AG04450 (cell line): ENCODE measurements at places on chromosomes 12 and 14.

DNA sequence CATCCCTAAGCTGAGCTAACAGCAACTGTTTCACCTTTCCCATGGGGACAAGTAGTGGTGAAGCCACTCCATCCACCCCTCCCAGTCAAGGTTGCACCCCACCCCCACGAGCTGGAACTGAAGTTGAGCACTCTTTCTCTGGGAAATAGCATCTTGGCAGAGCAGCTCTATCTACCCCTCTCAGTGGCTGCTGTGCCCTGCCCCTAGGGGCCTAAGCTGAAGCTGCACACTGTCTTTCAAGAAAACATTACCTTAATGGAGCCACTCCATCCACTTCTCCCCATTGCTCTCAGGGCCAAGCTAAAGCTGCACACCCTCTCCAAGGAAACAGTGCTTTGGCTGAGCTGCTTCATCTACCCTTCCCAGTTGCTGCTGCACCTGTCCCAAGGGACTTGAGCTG lies 170.6 kb upstream of the CCDC196 start:
- DNase-seq = no peak

DNA sequence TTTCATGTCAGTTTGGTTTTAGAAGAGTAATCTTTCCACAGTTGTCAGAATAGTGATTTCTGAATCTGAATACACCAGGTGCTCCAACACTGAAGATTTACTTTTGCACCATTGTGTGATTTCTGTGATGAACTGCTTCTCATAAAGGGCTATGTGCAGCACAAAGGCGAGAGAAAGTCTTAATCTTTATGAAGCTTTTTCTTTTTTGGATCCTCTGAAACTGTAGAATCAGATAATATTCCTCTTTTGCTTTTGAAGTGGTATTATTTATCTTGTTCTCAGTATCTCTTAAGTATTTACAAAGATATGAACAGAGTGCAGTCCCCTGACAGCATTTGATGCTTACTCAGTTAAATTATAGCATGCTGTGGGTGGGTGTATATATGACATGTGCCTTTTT lies 207.8 kb downstream of the NAV3 start:
- no peak for DNase-seq

GRCh38 chr14:75825147-75825592 lies 156.6 kb downstream of the TGFB3 start:
- DNase-seq = no peak

- peak; percentile 52 for DNase-seq
These were observed 25.1 kb downstream of the PRKAB1 start for GRCh38 chr12:119692997-119693396.

GRCh38 chr12:39587225-39587624 lies 32.4 kb downstream of the ABCD2 start:
- no peak for DNase-seq

- DNase-seq = no peak
These were observed 90.2 kb upstream of the SLC38A2 start for GRCh38 chr12:46462641-46463355.

DNA sequence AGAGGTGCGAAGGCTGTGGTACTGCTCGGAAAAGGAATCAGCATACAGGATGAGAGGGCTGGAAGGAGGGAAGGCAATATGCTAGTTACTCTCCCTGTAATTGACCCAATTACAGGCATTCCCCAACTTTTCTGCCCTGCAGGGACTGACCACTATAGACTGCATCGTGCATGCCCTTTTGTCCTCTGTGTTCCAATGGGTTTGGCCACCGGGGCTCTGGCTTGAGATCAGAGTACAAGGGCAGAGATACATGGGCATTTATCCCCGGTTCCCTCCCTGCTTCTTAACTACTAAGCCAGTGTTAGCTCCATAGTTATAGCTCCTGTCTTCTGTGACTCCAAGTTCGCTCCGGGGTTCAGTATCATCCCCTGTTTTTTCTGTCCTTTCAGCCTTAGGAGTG lies 59.7 kb downstream of the GTF2A1 start:
- no peak for DNase-seq

GRCh38 chr14:98927986-98928385 lies 344.0 kb downstream of the BCL11B start:
- DNase-seq = no peak

GRCh38 chr14:32377046-32377646 lies 48.0 kb downstream of the AKAP6 start:
- no peak for DNase-seq

- no peak for DNase-seq
These were observed 9.1 kb downstream of the TEDC1 start for GRCh38 chr14:105500036-105500725.

DNA sequence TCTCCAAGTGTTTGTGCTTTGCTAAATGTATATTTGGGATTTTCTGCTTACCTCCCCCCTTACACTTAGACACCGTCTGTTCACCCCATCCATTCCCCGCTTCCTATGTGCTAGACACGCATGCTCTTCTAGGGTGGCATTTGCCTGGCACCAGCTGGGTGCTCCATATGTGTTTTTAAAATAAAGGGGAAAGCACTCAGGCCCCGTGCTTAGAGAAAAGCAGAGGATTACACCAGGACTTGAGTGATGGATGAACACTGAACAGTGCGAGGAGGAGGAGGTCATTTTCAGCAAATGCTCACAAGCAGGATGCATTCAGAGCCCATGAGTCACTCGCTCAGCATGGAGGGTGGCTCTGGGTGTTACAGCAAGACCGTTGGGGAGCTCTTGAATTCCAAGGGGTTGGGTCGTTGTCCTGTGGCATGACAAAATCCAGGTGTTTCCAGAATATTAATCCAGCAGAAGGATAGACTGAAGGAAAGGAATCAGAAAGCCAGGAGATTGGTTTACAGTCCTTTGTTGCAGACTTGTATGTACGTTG lies 2.9 kb upstream of the BDKRB1 start:
- DNase-seq = peak; percentile 93

- DNase-seq = no peak
These were observed 210.9 kb downstream of the MED13L start for GRCh38 chr12:116066381-116067230.

DNA sequence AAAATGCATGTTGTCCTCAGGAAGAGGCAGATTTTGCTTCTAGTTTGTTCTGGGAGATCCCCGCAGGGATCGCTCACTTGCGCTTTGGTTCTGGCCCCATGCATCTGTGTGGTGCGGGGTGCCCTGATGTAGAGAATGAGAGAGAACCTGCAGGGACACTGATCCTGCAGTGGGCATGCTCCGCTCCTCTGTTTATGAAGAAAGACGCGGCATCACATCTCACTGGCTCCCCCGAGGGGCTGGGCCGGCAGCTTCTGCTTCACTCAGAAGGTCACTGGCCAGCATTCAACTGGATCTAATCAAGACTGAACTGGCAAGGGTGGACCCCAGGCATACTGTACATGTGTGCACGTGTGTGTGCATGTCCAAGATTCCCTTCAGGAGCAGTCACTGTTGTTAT lies 164.2 kb downstream of the CALM1 start:
- no peak for DNase-seq

- peak; percentile 30 for DNase-seq
These were observed 1183.7 kb upstream of the TMEM132C start for GRCh38 chr12:127083008-127083949.
